ENCODE measurements at places on chromosomes 6 and 20. TPM values are rescaled to one million over a fixed set of nuclear protein-coding genes. Genes with fewer than 3 reads are reported as not detected.

GRCh38 chr6:37654727-37655500, 42.8 kb downstream of the MDGA1 start:
- no peak overlapping the region for H3K27ac ChIP-seq
- DNase-seq, result no peak
- H3K4me1 ChIP-seq, result no peaks in the 10 kb centered on the region

GRCh38 chr6:155495011-155495768, 39.6 kb upstream of the NOX3 start:
- H3K4me3 ChIP-seq, result no peak overlapping the region
- no peaks in the 10 kb centered on the region for H3K36me3 ChIP-seq
- H3K4me1 ChIP-seq, result no peaks in the 10 kb centered on the region
- DNase-seq, result peak; percentile 57

DNA sequence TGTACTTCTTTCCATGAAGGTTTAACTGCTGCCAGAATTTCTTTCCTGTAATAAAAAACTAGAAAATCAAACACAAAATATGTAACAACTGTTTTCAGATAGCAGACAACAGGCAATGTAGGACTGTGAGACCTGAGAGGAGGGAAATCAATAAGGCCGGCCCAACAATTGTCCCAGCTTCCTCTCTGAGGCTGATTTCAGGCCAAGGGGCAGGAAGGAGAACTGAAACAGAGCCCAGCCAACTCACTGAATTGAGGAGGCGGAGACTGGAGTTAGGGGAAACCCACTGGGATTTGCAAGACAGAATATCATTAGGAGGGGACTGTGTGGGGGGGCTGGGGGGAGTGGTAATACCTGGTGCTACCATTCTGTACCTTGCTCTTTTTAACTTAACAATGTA, 42.2 kb downstream of the FLRT3 start:
- H3K4me1 ChIP-seq, result no peaks in the 10 kb centered on the region
- H3K36me3 ChIP-seq, result no peaks in the 10 kb centered on the region
- H3K27ac ChIP-seq, result no peak overlapping the region
- no peaks in the 10 kb centered on the region for H3K27me3 ChIP-seq
- no peak for DNase-seq

DNA sequence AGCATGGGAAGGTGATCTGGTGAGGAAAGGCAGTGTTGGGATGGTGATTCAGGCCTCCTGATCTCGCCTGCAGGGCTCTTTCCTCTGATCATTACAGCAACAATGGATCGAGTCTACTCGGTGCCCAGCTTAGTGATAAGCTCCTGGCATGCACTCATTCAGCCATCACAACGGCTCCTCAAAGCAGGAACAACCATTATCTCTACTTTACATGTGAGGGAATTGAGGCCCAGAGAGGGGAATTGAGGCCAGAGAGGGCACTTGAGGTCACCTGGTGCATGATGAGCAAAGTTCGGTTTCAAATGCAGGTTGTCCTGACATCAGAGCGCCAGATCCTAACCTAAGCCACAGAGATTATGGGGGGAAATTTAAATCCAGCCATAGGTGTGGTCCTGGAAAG, 42.0 kb upstream of the BPIFA2 start:
- no peak for DNase-seq
- H3K36me3 ChIP-seq, result no peaks in the 10 kb centered on the region
- no peaks in the 10 kb centered on the region for H3K27me3 ChIP-seq
- no peak overlapping the region for H3K4me3 ChIP-seq
- H3K27ac ChIP-seq, result no peak overlapping the region
- no peaks in the 10 kb centered on the region for H3K4me1 ChIP-seq

GRCh38 chr20:18506744-18507143, 996 bp upstream of the SEC23B start:
- H3K27ac ChIP-seq, result peak overlapping the region; percentile 97
- no peaks in the 10 kb centered on the region for H3K36me3 ChIP-seq
- no peak for DNase-seq
- H3K4me1 ChIP-seq, result no peaks in the 10 kb centered on the region
- H3K4me3 ChIP-seq, result peak overlapping the region; percentile 60

DNA sequence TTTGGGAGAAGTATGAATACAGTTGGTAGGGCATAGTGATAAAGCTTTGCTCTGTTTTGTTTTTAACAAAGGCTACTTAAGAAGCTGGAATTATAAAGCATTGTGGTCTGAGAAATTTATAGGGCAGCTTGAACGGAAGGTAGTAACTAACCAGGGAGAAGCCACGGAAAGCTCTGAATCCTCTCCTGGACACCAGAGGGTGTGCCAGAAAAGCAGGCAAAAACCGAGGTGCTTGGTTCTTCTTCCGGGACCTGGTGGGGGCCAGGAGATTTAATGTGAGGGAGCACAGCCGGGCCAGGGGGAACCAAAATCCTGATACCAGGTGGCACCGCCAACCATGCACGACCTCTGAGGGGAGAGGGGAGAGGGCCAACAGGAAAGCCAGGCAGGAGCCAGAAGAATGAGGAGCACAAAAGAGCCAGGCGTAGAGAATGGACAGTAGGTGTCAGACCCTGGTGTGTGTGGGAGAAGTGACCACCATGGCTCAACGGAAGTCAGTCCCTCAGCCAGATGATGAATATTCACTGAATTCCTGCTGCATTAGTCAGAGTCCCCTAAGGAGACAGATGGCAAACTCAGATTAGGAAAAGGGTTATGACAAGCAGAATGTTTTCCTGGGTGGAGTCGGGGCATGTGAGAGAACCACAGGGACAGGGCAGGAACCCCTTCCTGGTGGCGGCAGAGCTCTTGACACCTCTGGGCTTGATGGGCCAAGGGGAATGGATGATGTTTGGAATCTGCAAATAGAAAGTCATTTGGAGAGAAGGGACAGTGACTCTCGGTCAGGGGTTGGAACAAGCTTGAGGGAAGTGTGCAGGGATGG, 262.3 kb downstream of the ZNF217 start:
- no peak overlapping the region for H3K4me3 ChIP-seq
- H3K4me1 ChIP-seq, result no peaks in the 10 kb centered on the region
- H3K27ac ChIP-seq, result peak overlapping the region; percentile 40
- H3K27me3 ChIP-seq, result no peaks in the 10 kb centered on the region
- DNase-seq, result no peak

GRCh38 chr20:50774515-50774914, 20.3 kb upstream of the BCAS4 start:
- no peak overlapping the region for H3K27ac ChIP-seq
- no peak overlapping the region for H3K4me3 ChIP-seq
- H3K36me3 ChIP-seq, result no peaks in the 10 kb centered on the region

GRCh38 chr6:118752803-118753202, 101.4 kb upstream of the CEP85L start:
- no peaks in the 10 kb centered on the region for H3K27me3 ChIP-seq
- no peaks in the 10 kb centered on the region for H3K4me1 ChIP-seq
- H3K27ac ChIP-seq, result no peak overlapping the region
- H3K4me3 ChIP-seq, result no peak overlapping the region
- no peaks in the 10 kb centered on the region for H3K36me3 ChIP-seq

DNA sequence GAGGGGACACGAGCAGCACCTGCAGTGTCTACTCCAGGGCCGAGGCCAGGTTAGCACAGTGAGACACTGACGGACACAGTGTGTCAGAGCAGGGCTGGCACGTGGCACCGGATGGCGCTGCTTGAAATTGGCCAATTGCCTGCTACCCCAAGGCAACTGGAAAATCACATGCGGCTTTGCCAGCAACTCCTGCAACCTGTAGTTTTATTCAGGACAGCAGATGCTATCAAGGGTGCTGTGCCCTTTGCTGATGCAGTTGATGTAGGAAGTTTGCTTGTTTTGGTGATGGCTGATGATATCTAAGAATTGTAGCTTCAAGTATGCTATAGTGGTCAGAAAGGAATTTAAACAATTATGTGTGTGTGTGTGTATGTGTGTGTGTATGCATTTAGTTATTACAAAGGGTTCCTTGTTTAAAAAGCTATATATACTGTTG, 25.9 kb downstream of the RIN2 start:
- H3K4me1 ChIP-seq, result peaks cover 14% of the 10 kb centered on the region
- no peaks in the 10 kb centered on the region for H3K36me3 ChIP-seq
- H3K27me3 ChIP-seq, result no peaks in the 10 kb centered on the region
- H3K27ac ChIP-seq, result no peak overlapping the region
- no peak overlapping the region for H3K4me3 ChIP-seq
- no peak for DNase-seq

DNA sequence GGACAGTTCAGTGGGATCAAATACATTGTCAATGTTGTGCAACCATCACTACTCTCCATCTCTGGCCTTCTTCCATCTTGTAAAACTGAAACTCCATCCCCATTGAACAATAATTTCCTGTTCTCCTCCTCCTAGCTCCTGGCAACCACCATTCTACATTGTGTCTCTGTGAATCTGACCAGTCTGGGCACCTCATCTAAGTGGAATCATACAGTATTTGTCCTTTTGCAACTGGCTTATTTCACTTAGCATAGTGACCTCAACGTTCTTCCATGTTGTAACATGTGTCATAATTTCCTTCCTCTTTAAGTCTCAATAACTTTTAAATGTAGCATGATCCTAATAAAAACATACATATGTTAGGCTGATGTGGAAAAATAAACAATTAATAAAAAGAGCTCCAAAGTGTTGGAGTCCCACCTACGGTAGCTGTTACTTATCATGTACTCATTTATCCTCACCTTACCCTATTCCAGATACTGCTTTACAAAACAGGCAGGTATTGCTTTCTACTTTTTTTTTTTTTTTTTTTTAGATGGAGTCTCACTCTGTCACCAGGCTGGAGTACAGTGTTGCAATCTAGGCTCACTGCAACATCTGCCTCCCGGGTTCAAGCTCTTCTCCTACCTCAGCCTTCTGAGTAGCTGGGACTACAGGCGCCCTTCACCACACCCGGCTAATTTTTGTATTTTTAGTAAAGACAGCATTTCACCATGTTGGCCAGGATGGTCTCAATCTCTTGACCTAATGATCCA, 91.9 kb downstream of the TNFAIP3 start:
- no peaks in the 10 kb centered on the region for H3K27me3 ChIP-seq
- no peak for DNase-seq
- H3K4me1 ChIP-seq, result no peaks in the 10 kb centered on the region
- no peak overlapping the region for H3K27ac ChIP-seq

- no peaks in the 10 kb centered on the region for H3K36me3 ChIP-seq
- no peak overlapping the region for H3K27ac ChIP-seq
- H3K27me3 ChIP-seq, result no peaks in the 10 kb centered on the region
- DNase-seq, result no peak
- H3K4me3 ChIP-seq, result no peak overlapping the region
- no peaks in the 10 kb centered on the region for H3K4me1 ChIP-seq
Observed at GRCh38 chr6:149888093-149888492, 9.8 kb downstream of the RAET1E start.

DNA sequence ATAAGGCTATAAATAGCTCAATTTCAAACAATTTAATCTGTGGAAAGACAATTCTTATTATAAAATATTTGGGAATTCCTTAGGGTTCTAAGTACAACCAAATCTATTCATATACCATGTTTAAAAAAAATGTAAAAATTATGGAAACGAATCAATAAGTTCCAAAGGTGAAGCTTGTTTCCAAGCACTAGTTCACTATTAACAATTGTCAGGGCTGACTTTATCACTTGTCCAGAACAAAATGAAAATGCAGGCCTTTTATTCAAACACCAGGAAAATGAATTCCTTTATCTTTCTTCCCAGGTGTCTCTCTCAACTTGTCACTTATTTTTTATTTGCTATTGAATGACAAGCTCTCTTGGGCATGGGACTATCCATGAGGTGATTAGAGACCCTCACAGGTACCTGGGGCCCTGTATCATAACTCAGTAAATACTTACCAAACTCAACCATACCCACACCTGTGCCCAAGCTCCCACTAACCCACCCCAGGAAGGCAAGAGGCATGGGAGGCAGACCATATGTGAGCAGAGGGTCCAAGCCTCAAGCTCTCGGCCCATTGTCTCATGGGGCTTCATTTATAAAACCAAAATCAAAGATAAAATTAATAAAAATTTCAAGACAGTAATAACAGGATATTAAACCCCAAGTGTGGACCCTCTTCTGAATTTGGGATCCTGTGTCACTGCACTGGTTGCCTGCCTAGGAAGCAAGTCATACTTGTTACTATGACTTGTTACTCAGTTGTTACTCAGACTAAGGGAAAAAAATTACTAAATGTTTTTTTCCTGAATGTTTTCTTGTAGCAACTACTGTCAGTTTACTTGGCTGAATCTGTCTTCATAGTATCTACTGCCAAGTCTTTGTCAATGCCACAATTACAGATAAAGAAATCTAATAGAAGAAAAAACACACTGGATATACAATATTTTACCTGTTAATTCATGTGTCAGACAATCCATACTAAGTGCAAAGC, 54.7 kb downstream of the PTPRK start:
- H3K4me1 ChIP-seq, result no peaks in the 10 kb centered on the region
- DNase-seq, result no peak
- no peak overlapping the region for H3K27ac ChIP-seq
- H3K36me3 ChIP-seq, result no peaks in the 10 kb centered on the region
- no peaks in the 10 kb centered on the region for H3K27me3 ChIP-seq
- H3K4me3 ChIP-seq, result no peak overlapping the region

GRCh38 chr20:3710703-3711483, 1.5 kb downstream of the SIGLEC1 start:
- H3K4me1 ChIP-seq, result no peaks in the 10 kb centered on the region
- no peak overlapping the region for H3K27ac ChIP-seq

DNA sequence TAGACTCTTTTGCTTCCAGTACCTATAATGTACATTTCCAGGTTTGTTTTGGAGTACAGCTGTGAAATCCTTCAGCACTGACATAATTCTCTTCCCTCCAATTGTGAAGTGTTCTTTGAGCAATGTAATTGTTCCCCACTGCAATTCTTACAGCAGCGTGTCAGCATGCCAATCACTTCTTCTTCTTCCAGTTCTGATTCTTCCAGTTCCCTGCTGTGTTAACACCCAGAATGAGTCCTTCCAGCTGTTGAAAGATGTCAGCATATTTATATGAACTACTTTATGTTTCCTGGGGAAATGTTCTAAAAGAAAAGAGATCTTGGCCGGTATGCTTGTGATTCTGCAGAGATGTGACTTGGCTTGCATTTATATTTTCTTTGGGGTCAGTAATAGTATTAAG, 213.9 kb downstream of the UNC5CL start:
- H3K27me3 ChIP-seq, result no peaks in the 10 kb centered on the region
- H3K4me1 ChIP-seq, result no peaks in the 10 kb centered on the region
- no peak overlapping the region for H3K27ac ChIP-seq
- no peak for DNase-seq
- no peak overlapping the region for H3K4me3 ChIP-seq

GRCh38 chr6:53417141-53417540, 68.4 kb upstream of the ELOVL5 start:
- H3K36me3 ChIP-seq, result no peaks in the 10 kb centered on the region
- no peak overlapping the region for H3K27ac ChIP-seq

STMND1 gene
- not detected for total RNA-seq

XKR7 gene
- not detected for total RNA-seq

MUC21 gene
- 0.28 TPM for total RNA-seq

BNIP5 gene
- total RNA-seq, result not detected

CAGE1 gene
- total RNA-seq, result not detected

PRSS16 gene
- total RNA-seq, result 0.88 TPM

CRISP3 gene
- 1.7 TPM for total RNA-seq

PNPLA1 gene
- total RNA-seq, result not detected

UNC93A gene
- total RNA-seq, result not detected

RAB44 gene
- total RNA-seq, result not detected

ASIP gene
- total RNA-seq, result not detected

ATP6V1G2 gene
- total RNA-seq, result 1.2 TPM

TINAG gene
- total RNA-seq, result not detected

IMPG1 gene
- total RNA-seq, result not detected
